CD4-positive, alpha-beta T cell treated with Interleukin-6 at 100 ng/mL for 8 hours (primary cell): ENCODE measurements at places on chromosomes 12 and 14.

DNA sequence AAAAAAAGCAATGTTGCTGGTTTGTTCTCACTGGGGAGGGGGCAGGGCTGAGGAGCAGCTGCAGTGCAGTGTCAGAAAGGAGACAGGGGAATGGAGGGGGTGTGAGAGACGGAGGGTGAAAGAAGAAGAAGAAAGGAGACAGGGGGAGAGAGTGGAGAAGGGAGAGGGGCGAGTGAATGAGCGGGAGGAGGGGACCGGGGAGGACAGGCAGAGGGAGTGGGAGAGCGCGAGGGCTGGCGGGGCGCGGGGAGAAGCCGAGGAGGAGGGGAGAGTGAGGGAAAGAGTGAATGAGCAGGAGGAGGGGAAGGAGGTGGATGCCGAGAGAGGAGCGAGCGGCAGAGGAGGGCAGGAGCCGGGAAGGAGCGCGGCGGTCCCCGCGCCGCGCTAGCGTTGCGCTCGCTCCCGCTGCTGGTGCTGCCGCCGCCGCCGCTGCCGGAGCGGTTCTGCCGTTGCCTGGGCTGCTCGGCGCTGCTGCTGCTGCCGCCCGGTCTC is at the start of gene NOVA1:
NOVA1 (minus strand) TSS at position 445 of the 492 bp plus-strand sequence. CDS start 597 bp downstream, outside the sequence.
- no peak for DNase-seq

GRCh38 chr14:99930420-99931274 is 134.6 kb upstream of the EVL start:
- DNase-seq = no peak

DNA sequence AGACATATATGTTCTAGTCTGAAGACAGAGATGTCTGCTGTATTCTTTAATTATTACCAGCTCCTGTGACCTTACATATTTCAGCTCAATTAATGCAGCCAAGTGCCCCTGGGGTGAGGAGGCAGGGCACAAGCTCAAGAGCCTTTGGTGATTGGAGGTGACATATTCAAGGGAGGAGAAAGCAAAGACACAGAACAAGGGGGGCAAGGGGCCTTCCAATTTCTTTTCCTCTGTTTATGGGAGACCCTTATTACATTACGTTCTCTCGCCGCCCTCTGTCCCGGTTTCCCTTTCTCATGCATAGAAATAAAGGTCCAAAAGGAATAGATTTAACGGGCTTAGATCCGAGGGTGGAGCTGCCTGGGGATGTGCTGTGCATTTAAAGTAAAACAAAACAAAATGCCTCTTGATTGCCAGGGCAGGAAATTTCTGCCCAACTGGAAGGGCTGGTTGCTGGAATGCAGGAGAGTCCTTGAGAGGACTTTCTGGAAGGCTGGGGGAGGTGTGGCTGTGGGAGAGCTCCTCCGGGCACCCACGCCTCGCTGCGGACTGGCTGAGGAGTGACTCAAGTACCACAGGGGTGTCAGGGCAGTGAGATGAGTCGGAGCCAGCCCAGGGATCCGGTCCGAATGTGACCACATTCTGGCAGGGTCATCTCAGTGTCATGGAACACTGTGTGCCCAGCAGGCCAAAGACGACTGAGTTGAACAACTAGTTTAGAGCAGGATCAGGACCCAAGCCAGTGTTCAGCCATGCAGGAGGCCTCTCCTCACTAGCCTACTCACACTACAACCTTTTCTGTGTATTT is 32.1 kb upstream of the GSG1 start:
- DNase-seq = no peak

DNA sequence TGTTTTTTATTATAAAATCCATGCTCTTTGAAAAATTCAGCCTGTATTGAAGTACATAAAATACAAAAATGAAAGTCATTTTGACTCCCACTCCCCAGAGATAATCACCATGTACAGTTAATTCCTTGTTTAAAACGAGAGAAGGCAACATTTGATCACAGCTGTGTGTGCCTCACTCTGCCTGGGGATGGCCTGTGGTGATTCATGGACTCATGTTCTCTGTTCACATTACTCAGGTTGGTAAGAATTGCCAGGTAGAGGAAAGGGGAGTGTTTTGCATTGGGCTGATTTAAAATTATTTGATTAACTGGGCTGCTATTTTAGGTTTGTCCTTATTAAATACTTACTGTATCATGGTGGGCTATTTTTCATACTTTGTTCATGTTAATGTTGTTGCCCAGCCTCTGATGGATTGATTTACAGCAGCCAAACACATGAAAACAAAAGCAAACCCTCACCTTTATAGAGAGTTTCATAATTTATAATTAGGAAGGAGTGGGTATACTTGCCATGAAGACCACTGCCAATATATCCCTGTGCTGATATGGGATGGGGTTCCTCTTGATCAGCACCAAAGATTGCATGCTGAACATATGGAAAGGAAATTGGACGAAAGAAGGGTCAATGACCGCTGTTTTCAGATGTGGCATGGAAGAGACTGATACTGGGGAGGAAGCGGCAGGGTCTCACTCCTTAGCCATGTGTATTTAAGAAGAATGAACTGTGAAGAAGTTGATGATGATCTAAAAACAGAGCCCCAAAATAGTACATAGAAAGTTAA is 3.0 kb downstream of the ZBTB1 start:
- DNase-seq = peak; percentile 17

- peak; percentile 3 for DNase-seq
Observed at GRCh38 chr12:12357719-12358461, 1.0 kb downstream of the BORCS5 start.
